ENCODE measurements at places on chromosomes 5 and 9.

- peak; percentile 39 for DNase-seq
Observed at GRCh38 chr5:151234476-151235238, 10.8 kb upstream of the CCDC69 start.

DNA sequence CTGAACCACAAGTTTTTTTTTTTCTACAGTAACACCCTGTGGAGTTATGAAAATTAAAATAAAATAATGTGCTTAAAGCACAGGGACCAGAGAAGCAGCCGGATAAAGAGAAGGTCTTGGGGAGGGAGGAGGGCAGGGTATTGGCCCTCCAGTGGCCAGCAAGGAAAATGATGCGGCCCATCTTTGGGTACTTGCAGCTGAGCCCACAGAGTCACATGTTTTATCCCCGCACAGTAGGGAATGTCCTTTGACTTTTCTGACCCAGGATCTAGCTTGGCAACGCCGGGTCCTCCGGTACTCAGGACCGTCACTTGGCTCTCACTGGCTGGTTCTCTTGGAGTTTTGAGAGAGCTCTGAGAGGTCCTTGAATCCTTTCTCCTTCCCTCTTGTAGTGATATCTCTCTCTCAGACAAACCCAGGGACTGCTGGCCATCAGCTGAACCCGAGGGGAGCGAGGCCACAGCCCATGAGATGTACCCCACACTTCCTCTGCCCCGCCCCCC, 35.3 kb upstream of the HSPA9 start:
- DNase-seq = no peak

- no peak for DNase-seq
Observed at GRCh38 chr5:129400395-129400983, 59.6 kb upstream of the ADAMTS19 start.

DNA sequence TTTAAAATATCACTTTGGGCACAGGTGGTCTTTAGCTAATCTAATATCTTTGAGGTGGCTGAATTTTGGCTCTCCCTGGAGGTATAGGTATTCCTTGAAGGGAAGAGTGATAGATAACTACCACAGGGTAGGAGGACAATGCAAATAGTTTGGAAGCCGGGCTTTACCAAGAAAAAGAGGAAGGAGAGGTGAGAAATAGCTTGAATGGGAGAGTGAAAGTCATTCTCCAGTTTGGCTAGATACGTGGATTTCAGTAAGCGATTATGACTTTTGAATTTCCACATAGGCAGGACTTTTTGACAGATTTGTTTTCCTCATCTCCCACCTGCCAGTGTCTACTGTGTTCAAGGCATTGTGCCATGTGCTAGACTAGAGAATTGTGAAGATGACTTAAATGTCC, 45.5 kb downstream of the RASA1 start:
- no peak for DNase-seq

DNA sequence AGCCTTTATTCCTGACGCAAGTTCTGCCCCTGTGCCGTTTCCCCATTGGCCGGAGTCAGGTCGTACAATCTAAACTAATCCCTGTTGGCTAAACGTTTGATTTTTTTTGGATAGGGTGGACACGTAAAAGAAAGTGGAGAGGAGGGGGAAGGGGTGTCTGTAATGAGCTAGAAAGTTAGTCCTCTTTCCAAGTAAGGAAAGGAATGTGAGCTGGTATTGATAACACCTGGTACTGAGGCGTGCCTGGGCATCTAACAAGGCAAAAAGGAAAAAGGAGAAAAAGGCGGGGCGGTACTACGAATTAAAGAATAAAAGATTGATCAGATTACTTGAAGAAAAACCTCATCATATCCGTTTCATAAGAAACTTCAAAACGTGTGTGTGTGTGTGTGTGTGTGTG, 665.2 kb downstream of the ANXA1 start:
- no peak for DNase-seq

DNA sequence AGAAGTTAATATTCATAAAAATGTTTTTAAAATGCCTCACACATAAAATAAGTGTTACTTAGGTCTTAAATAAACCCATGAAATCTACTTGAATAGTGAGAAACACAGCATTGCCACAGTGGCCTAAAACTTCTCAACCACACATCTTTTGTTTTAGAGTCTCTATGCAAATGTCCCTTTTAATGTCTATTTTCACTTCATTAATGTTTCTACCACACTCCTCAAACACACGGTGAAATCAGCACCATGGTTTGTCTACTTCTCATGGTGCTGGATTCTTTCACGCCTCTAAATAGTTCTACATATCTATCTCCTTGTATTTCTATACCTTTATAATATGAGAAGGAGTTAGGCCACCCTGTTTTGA, 111.2 kb downstream of the EDIL3 start:
- no peak for DNase-seq

Measured in activated T-cell treated with anti-CD3 and anti-CD28 coated beads, Interleukin-2, amount 50 U/mL, for 1 hour (primary cell).